ENCODE measurements at places on chromosomes 2 and 18.
A peak's percentile ranks its signal among the peaks of the same experiment; 100 is the strongest.

DNA sequence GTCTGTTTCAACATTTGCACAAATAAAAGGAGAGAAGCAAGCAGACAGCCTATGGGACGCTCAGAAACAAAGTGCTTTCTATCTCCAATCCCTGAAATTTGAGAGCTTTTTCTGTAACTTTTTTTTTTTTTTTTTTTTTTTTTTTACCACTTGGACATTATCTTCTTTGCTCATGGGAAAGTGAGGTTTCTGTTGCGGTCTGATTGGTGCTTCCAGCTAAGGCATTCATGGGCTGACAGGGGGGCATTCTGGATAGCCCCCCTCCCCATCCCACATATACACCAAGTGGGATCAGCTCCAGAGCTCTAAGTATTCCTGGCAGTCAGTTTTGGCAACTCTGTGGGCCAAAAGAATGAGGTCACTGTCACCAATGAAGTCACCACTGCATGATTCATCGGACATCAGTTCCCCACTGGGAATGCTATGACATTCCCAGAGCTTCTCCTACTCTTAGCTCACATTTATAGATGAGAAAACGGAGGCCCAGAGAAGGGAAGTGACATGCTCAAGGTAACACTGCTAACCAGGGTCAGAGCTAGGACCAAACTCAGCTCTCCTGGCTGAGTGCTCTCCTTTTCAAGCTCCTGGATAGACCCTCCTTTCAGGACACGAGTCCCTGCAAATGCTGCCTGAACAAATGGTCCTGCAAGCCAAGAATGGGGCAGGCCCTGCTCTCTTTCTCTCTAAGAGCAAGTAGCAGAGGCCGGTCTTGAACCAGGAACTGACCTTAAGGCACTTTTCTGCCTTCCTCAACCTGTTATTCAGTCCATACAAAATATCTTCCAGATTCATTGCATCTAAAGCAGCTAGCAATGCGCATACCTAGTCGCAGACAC lies 61.3 kb downstream of the TMEM247 start:
- no peak for DNase-seq

DNA sequence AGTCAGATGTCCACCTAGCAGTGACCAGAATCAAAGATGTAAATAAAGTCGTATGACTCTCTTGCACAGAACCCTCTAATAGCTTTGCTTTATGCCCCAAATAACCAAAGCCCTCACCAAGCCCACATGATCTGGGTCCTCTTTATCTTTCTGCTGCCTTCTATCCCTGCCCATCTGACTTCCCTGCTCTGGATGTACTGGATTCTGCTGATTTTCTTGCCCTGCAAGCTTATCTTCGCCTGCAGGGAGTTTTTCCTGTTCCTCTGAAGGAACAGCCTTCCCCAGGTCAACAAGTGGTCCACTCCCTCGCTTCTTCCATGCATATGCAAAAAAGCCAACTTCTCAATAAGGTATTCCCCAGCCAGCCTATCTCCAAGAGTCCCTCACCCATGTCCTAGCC lies 18.7 kb downstream of the IL36B start:
- no peak for DNase-seq

DNA sequence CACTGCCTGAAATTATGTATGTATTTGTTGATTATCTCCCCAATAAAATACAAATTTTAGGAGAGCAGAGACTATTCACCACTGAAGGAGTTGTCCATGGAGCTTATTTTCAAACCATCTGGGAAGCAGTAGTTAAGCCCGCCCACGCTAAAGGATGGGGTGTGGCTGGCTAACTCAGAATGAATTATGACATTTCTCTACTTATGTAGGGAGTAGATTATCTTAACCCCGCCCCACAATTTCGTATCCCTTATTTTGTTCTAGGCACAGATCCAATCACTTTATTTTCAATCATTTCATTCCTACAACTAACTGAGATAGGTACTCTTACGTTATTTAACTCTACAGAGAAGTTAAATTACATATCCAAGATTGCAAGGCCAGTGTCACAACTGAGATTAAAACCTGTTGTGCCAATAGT lies 1.4 kb upstream of the LAPTM4A start:
- no peak for DNase-seq

DNA sequence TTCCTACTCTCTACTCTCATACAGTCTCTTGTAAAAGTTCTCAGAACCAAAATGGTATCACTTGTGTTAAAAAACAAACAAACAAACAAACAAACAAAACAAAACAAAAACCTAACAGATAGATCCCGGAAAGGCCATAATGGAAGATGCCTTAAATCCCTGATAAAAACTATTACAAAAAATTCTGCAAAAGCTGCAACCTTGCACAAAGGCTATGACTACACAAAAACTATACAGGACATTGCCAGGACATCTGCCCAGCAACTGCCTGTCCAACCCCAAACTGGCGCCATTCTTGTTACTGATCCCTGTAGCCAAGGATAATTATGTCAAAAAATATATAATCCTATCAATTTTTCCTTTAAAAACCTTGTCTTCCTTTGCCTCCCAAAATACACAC lies 36.3 kb upstream of the LONRF2 start:
- no peak for DNase-seq

DNA sequence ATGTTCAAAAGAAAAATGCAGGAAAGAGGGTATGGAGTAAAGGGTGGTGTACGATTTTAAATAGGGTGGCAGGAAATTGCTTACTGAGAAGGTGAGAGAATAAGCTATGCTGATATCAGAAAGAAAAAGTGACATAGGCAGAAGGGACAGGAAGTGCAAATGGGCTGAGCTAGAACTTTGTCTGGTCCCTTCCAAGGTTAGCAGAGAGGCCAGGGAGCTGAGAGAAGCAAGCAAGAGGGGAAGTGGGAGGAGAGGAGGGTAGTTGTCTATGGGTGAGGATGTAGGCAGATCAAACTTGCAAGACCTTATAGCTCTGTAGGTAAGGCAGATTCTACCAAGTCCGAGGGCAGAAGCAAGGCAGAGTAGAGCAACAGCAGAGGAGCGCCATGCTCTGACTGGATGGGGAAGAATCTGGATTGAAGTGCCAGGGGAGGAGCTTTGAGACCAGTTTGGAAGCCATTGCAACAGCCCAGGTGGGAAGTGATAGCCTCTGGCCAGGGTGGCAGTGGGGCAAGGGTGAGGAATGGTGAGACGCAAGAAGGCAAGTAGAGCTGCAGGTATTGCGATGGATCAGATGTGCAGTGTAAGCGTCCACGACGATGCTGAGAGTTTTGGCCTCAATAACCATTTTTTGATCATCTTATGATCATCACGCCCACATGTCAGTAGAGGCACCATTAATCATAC lies 134.4 kb upstream of the APCDD1 start:
- DNase-seq = no peak

GRCh38 chr2:126699716-126700581 lies 44.0 kb downstream of the GYPC start:
- no peak for DNase-seq

GRCh38 chr2:133760376-133760775 lies 192.1 kb upstream of the NCKAP5 start:
- no peak for DNase-seq

GRCh38 chr2:152038441-152038958 lies 60.3 kb downstream of the CACNB4 start:
- no peak for DNase-seq

GRCh38 chr2:54336136-54336976 lies 80.3 kb upstream of the TSPYL6 start:
- DNase-seq = no peak

GRCh38 chr18:52874774-52875173 lies 534.8 kb downstream of the DCC start:
- no peak for DNase-seq

DNA sequence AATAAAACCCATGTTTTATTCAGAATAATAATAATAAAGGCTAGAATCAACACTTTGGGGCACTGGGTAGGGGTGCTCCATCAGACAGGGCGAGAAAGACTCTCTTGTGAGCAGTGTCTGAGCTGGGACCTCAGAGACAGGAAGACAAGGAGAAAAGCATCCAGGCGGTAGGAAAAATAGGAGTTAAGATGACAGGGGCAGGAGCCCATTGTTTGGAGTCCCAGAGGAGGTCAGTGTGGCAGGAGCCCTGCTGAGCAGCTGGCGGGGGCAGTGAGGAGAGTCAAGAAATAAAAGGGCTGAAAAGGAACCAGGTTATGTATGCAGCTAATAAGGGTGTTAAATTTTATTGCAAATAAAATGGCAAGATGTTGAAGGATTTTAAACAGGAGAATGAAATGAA lies 457.4 kb downstream of the FBXO15 start:
- no peak for DNase-seq

- no peak for DNase-seq
Observed at GRCh38 chr2:218006741-218007140, 3.9 kb upstream of the TNS1 start.

DNA sequence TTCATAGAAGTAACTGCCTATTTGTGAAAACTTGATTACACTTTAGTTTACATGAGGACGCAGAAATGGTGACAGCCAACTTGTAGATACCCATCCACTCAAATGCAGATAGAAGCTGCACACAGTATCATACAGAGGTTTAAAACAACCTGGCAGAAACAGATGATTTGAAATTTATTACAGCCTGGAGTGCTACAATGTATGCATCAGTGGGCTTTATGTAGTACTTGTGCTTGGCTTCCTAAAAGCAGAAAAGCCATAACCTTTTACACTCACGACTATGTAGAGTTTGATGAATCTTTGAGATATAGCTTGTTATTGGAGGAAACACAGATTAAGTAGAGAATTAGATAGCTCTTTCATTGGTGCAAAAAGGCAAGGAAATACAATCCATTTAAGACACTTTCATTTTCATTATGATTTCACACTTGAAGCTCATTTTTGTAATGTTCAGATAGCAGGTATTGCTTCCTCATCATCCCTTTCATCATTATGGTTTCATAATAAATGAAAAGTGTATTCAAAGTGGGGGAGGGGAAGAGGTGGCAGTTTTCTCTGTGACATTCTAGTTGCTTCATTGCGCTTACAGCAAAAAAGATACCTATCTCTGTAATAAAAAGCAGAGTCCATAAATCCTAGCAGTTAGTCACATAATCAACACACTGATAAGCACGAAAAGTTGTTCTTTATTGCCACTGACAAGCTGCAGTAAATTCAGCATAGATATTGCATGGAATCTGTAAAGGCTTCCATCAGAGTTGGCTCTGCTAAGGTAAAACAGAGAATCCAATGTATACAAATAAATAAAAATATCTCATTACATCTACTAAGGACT lies 789.8 kb upstream of the FSHR start:
- DNase-seq = no peak

DNA sequence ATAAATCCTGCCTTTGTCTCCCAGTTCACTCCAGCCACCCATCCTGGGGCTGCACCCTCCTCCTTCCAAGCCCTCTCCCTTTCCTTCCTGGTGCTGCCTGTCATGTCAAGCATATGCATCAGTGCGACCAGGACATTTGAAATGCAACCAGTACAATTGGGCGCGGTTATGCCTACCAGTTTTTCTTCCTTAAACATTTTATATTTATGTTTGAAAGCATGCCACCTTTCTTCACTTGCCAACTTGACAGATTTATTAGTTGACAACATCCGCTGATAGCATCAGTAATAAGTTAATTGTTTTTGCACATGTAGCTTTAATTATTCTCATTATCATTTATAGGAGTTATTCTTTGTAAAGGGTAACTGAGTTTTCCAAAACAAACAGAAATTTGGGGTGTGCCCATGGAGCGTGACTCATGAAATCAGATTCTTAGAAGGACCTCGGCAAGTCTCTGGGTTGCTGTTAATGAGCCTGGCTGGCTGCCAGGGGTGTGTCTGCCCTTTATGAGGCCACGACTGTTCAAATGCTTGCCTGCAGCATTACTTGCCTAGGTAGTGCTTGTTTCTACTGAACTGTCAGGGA lies 32.8 kb upstream of the IL1B start:
- no peak for DNase-seq

GRCh38 chr18:79873449-79874110 lies 75.8 kb downstream of the KCNG2 start:
- no peak for DNase-seq

- no peak for DNase-seq
Observed at GRCh38 chr18:29104227-29104626, 927.3 kb upstream of the CDH2 start.

DNA sequence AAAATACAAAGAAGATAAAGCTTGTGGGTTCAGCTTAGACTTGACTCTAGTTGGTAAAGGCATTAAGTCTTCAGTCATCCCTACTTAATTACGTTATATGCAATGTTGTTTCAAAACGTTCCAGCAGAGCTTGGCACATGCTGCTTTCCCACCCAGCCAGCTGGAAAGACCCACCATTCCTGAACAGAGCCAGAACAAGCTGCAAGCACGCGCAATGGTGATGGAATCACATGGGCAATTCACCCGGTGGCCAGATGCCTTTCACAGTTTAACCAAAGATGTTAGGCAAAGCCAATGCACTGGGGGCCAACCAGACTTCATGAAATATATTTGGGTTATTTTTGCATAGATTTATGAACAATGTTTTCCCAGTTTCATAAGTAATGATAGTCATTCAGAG lies 123.4 kb upstream of the CDH20 start:
- no peak for DNase-seq

- DNase-seq = no peak
Observed at GRCh38 chr2:40700231-40700954, 248.5 kb upstream of the SLC8A1 start.

DNA sequence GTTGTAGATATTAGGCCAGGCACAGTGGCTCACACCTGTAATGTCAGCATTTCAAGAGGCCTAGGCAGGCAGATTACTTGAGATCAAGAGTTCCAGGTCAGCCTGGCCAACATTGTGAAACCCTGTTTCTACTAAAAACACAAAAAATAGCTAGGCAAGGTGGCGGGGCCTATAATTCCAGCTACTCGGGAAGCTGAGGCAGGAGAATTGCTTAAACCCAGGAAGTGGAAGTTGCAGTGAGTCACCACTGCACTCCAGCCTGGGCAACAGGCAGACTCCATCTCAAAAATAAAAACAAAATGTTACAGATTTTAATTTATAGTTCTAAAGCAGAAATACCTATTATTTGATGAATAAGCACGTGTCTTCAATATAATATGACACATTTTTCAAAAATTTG lies 65.6 kb upstream of the UBXN4 start:
- no peak for DNase-seq

GRCh38 chr2:172465417-172466334 lies 38.3 kb downstream of the ITGA6 start:
- DNase-seq = peak; percentile 52

GRCh38 chr2:195561116-195561921 lies 95.7 kb upstream of the SLC39A10 start:
- DNase-seq = no peak

- no peak for DNase-seq
Observed at GRCh38 chr2:129656081-129656598, 323.3 kb upstream of the RAB6C start.

GRCh38 chr2:28595323-28595722 lies 99.5 kb downstream of the PLB1 start:
- DNase-seq = no peak

DNA sequence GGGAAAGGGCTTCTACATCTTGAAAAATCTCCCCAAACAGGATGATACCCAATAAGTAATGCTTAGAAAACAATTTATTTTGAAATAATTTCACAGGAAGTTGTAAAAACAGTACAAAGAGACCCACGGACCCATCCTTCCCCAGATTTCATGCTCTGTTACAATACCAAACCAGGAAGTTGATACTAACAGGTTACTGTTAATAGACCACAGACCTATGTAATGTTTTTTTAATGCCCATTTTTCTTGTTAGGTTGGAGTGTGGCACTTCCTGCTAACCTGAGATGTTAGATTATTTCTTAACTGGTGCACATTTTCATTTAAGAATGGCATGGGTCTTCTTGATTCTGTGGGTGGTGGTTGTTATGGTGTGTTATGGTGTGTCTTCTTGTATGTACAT lies 21.4 kb upstream of the MGAT5 start:
- no peak for DNase-seq

GRCh38 chr2:64223055-64223454 lies 78.8 kb upstream of the PELI1 start:
- no peak for DNase-seq
